Glutamatergic neuron (in vitro differentiated cells): ENCODE measurements at places on chromosomes 7 and 10.
A peak's percentile ranks its signal among the peaks of the same experiment; 100 is the strongest.

GRCh38 chr10:104089621-104090020 lies 3.9 kb upstream of the COL17A1 start:
- no peak for DNase-seq

GRCh38 chr7:1705856-1706255 lies 35.8 kb downstream of the ELFN1 start:
- no peak for DNase-seq

- no peak for DNase-seq
These were observed 5.1 kb downstream of the CALML3 start for GRCh38 chr10:5529702-5530411.

DNA sequence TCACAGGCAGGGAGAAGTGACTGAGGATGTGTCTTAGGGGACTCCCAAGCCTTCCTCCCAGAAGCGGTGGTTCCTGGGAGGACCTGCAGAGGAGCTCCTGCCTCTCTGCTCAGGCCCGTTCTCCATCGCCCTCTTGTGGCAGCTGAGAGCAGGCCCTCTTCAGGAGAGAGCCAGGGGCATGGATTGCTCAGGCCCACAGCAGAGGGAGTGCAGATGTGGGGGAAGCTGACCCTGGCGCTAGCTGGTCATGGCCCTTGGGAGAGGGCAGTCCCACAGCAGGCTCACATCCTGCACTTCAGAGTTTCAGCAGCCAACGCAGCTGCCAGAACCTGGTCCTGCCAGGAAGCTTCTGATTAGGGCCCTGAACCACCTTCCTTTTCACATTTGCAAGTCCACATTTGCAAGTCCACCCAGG lies 94.8 kb upstream of the TARP start:
- DNase-seq: peak; percentile 92

- no peak for DNase-seq
These were observed 21.4 kb upstream of the GNAT3 start for GRCh38 chr7:80533287-80533686.

- DNase-seq: peak; percentile 54
These were observed 424 bp downstream of the EGFR start for GRCh38 chr7:55019191-55019690.

DNA sequence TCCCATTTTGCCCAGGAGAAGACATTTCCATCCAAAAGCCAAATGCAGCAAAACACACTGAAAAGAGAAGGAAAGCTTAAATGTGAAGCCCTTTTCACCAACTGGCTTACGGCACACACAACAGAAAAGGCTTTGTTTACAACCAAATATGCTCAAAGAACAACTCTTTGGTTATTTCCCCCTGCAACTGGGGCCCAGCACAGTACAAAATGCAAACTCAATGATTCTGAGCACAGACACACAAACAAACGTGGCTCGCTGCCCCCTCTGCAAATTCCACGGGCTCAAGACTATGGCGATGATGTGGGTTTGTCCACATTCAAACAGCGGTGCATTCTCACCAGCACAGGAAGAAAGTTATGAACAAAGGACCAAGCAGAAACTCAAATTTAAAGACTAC lies 5.3 kb downstream of the CPXM2 start:
- DNase-seq: no peak
